KG1 (cell line): ENCODE measurements at places on chromosomes 6 and 20.

DNA sequence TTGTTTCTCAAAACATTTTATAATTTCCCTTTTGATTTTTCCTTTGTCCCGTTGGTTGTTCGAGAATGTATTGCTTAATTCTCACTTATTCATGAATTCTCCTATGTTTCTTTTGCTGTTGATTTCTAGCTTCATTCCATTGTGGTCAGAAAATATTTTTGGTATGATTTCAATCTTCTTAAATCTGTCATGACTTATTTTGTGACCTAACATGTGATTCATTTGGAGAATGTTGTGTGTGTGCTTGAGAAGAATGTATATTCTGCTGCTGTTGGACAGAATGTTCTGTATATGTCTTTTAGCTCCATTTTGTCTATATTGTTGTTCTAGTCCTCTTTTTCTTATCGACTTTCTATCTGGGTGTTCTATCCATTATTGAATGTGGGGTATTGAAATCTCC is 286.2 kb upstream of the RNF217 start:
- no peak for DNase-seq

DNA sequence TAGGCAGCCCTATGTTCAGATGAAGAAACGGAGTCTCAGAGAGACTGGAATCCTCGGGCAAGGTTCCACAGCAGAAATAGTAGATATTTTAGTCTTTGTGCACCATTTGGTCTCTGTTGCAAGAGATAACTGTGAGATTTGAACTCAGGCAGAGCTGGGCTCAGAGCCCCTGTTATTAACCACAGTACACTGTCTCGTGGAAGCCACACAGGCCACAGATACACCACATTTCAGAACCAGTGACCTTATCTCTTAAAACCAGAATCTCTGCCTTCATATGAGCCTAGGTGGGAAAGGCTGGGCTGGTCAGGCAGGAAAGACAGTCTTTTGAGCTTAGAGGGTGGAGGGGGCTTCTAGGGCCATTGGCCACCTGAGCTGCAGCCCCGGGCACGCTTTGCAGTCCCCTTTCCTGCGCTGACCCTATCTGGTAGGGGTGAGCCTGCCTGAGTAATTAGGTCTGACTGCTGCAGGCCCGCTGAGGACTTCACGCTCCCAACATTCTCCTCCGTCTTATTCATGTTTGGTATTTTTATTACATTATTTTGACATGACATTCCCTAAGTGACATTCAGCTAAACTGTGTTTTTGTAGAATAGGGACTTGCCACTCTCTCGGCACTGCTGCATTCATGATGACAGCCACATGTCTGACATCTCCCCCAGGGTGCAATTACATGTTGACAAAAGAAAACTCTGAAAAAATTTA is 71.1 kb downstream of the KCNB1 start:
- DNase-seq = no peak

- no peak for DNase-seq
Measured at GRCh38 chr6:80771941-80772340, 665.5 kb downstream of the BCKDHB start.

DNA sequence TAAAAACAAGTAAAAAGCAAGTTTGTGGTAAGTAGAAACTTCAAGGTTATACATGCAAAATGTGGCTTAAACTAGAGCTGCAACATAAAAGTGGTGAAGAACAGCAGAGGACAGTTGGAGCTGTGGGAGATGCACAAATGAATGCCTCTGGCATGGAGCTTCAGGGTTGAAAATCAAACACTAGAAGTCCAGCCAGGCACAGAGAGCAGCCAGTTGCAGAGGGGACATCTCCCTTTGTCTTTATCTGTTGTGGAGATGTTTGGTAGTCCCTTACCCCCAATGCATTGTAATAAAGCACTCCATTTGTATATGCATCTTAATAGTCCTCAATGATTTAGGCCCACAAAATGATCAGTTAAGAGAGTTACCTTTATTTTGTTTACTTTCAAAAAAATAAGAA is 73.1 kb upstream of the C20orf144 start:
- DNase-seq = no peak

DNA sequence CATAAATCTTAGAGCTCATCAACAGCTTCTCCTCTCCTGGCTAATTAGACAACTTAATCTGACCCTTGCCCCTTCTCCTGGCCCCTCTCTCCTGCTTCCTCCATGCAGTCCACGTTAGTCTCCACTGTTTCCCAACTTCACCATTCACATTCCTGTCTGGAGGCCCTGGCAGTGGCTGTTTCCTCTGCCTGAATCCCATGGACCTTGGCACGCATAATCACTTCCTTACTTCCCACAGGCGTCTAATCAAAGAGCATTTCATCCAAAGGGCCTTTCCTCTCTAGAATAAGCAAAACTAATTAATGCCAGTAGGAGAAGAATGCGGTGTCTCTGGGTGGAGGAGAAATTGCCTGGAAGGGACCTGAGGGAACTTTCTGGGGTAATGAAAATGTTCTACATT is 16.4 kb upstream of the XRN2 start:
- no peak for DNase-seq

GRCh38 chr6:109770779-109771178 is 79.7 kb downstream of the FIG4 start:
- DNase-seq = no peak

DNA sequence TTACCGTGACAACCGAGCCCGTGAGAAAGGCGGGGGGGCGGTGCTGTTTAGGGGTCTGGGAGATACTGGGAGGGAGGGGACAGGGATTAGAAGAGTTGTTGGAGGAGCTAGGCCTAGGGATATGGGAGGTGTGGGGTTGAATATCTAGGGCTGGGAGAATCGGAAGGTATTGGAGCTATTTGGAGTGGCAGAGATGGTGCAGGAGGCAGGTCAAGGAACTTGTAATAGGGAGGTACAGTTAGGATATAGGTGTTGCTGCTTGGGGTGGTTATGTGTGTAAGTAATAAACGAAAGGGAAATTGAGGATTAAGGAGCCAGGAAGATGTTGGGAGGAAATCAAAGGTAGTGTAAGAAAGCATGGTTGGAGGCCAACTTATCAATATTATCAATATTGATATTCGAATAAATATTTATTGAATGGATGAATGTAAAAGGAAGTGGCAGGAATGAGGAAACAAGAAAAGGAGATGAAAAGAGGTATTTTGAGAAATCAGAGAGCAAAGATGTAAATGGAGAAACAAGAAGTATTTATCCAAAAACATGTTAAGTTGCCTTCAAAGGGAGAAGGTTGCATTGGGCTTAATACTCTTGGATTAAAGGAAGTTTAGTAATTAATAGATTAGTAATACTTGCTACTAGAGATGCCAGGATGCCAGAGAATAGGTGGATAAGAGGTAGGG is 602 bp downstream of the PPP1R11 start:
- DNase-seq = no peak

- DNase-seq = no peak
Measured at GRCh38 chr20:47244451-47244850, 112.0 kb downstream of the ZMYND8 start.

- DNase-seq = no peak
Measured at GRCh38 chr20:61743606-61744005, 322.1 kb downstream of the TAF4 start.

DNA sequence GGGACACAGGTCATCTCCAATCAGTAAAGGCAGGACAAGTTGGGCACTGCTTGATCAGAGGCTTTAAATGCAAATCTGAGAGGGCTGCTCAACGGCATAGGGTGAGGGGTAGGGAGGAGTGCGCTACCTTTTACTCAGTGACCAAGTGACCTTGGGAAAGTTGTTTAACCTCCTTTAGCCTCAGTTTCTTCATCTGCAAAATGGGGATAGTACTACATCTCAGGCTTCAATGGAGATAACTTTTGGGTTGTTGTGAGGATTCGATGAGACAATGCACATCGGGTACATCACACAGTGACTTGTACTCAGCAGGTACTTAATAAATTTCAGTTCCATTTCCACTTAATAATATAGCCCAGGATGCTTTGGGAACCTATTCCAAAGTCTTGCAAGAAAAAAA is 22.6 kb downstream of the MDGA1 start:
- DNase-seq = no peak

GRCh38 chr6:110622912-110623578 is 146.6 kb upstream of the SLC22A16 start:
- no peak for DNase-seq

- DNase-seq = no peak
Measured at GRCh38 chr6:3418496-3419060, 38.3 kb downstream of the SLC22A23 start.

DNA sequence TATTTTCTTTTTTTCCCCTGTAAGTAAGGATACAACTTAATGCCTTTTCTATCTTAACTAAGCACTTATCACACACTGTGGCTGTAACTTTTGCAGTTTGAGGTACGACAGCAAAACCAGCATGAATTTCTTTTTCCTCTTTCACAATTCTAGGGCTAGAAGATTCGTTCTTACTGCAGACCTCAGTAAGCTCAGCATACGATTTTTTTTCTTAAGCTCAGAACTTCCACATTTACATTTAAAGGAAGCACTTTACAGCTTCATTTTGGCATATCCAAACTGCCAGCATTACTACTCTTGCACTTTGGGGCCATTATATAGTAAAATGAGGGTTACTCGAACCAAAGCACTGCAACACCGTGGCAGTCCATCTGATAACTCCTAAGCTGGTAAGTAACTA is 889 bp upstream of the CHMP4B start:
- no peak for DNase-seq

DNA sequence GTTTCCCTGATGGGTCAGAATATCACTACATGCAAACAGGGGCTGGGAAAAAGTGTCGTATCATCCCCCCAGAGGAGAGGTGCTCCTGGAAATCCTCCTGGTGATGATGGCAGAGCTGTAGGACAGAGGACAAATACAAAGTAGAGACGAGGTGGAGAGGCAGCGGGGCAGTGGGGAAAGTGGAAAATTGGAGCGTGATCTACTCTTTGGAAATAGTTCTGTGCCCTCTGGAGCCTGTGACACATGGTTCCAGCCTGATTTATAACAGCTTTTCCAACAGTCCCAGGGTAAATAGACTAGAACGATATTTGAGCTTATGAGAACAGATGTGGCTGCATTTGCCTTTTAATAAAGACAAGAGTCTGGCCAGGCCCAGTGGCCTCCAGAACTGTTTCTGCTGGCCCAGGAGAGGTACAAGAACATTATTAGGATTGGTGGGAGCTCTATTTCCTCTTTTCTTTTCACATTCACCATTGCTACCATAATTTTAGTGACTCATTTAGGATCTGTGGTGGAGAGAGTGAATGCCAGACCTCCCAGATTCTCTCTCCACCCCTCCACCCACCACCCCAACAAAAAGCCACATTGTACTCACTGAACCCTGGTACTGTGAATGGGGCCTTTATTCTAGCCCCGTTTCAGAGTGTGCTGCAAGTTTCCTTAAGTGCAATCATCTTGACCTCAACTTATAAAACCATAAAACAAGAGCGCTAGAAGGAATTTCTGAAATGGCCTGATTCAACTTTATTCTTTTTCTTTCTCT is 78.3 kb downstream of the BTBD3 start:
- DNase-seq = no peak

- no peak for DNase-seq
Measured at GRCh38 chr6:39806278-39806677, 14.1 kb downstream of the DAAM2 start.

- DNase-seq = no peak
Measured at GRCh38 chr6:154548130-154548830, 37.8 kb upstream of the CNKSR3 start.

DNA sequence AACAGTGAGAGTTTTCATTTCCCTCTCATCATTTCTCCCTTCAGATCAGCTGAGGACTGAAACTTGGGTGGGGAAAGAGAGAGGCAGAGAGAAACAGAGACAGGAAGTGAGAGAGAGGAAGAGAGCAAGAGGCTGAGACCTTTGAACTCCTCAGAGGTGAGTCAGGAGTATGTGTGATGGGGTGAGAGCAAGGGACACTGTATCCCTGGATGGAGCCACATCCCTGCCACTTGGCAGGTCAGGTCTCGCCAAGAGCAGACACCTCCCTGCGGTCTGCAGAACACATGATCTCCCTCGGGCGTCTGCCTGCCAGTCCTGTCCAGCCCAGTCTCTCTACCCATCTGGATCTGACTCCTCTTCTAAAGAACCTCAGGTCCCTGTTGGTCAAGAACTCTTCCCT is 62.7 kb upstream of the SYNDIG1 start:
- DNase-seq = no peak

GRCh38 chr6:28458568-28458967 is 15.3 kb upstream of the ZSCAN23 start:
- DNase-seq = no peak

DNA sequence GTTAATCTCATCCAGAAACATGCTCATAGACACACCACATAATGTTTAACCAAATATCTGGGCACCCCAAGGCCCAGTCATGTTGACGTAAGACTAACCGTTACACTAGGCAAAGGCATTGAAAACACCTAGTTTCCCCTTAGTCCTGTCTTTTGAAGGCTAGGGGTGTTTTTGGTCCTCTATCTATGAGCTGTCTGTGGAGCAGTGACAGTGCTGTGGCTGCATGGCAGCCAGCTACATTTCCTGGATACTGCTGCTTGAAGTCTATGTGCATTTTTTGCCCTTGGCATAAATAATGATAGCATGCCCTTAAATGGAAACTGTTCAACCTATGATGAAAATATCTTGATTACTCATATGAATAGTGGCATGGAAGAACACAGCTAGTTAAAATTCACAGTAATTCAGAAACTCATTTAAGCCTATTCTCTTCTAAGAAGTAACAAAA is 18.6 kb downstream of the FARS2 start:
- no peak for DNase-seq

DNA sequence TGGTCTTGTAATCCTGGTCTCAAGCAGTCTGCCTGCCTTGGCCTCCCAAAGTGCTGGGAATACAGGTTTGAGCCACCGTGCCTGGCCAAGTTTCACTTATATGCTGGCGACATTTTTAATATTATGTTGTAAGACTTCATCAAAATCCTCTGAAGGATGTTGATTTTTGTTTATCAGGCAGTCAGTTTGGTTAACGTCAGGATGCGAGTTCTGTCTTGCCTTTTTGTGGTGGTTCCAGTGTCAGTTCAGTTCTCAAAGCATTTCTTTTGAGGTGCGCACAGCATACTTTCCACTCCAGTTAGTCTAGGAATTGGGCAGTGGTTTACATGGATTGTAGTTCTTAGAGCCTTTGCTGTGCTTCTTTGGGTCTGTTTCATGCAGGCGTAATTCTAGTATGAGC is 24.9 kb downstream of the SCAF8 start:
- no peak for DNase-seq

GRCh38 chr6:157047951-157048350 is 270.8 kb downstream of the ARID1B start:
- DNase-seq = no peak

- no peak for DNase-seq
Measured at GRCh38 chr20:34085544-34086040, 26.5 kb downstream of the EIF2S2 start.

- DNase-seq = no peak
Measured at GRCh38 chr20:9935285-9935684, 96.4 kb upstream of the PAK5 start.

DNA sequence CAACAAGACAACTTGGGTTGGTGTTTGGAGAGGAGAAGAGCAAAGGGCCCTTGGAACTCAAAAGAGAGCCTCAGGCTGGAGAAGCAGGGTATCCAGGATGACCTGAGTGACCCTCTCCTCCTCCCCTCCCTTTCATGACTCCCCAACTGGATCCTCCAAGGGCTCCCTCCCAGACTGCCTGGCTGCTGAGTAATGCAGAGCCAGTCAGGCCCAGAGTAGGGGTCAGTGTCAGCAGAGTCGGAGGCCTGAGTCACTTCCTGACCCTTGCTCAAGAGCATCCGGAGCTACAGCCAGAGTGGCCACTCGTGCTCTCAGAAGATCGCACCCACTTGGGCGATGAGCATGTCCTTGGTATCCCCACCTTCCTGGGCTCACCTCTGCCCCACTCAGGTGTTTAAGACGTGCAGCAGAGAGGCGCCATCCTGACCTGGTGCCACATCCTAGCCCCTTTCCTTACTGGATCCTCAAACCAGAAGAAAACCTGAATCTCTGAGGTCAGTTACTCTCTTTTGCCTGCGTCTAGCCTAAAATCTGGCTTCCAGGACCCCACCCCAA is 2.8 kb upstream of the MAPK13 start:
- no peak for DNase-seq
